Breast epithelium (tissue), 4 donors: ENCODE measurements at places on chromosomes 5 and 9.

- no peak for DNase-seq
Observed at GRCh38 chr9:132075853-132076252, 3.8 kb downstream of the MED27 start.

DNA sequence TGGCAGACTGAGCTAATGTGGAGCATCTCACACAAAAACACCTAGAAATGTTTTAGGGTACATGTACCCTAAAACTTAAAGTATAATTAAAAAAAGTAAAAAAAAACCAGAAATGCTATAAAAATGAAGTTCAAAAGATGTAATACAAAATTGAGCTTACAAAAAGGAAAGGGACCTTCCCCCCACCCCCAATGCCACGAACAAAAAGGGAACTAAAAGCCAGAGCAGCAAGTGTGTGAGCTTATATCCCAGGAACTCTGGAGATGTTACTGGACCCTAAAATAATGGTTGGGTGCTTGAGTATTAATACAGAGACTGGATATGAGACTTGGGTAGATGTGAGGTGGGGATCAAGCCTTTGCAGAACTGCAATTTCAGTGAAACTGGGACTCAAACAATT, 11.0 kb downstream of the SPATA9 start:
- DNase-seq, result no peak

- no peak for DNase-seq
Observed at GRCh38 chr9:111726949-111727348, 65.5 kb downstream of the GNG10 start.

GRCh38 chr9:404234-404633, 189.6 kb downstream of the DOCK8 start:
- no peak for DNase-seq

- DNase-seq, result no peak
Observed at GRCh38 chr9:3271581-3271980, 254.2 kb downstream of the RFX3 start.

GRCh38 chr5:169190849-169191248, 110.1 kb downstream of the SLIT3 start:
- DNase-seq, result no peak

DNA sequence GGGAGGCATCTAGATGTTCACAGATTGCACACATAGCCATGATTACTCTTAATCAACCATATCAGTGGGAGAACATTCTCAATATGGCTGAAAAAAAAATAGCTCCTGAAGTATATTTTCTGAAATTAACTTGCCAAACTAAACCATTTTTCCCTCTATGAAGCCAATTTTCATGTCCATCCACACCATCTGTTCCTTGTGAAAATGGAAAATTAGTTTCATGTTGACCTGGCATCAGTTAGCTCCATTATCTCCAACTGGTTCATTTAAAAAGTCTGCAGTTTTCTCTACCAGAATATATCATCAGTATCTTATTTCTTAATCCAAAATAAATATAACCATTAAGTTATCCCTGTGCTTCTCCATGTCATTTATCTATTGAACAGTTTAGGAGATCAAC, 138.8 kb upstream of the CDH10 start:
- DNase-seq, result no peak

- no peak for DNase-seq
Observed at GRCh38 chr5:107566986-107567385, 103.8 kb downstream of the EFNA5 start.

DNA sequence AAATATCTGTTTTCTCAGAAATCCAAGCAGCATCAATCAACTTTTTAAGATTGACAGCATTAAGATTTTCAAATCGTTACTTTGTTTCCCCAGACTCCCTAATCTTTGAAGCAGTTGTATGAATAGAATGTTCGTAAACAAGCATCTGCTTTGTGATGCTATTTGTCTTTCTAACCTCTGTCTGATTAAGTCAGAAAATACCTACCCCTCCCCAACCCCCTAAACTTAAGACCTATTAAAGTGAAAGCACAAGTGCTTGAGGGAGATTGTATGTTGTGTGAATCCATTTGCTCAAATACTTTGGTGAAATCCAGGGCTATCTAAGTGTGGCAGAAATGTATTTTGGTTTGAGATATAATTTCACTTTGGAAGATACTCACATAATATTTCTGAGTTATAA, 47.9 kb upstream of the C5orf47 start:
- DNase-seq, result no peak

GRCh38 chr5:5609935-5610334, 187.5 kb downstream of the ICE1 start:
- no peak for DNase-seq

- DNase-seq, result no peak
Observed at GRCh38 chr5:37735649-37736347, 104.0 kb downstream of the GDNF start.

- no peak for DNase-seq
Observed at GRCh38 chr5:137392261-137392660, 106.9 kb downstream of the SPOCK1 start.

GRCh38 chr5:1910081-1910760, 27.5 kb upstream of the IRX4 start:
- peak; percentile 31 for DNase-seq

GRCh38 chr5:169367861-169368260, 66.9 kb upstream of the SLIT3 start:
- DNase-seq, result no peak

- DNase-seq, result no peak
Observed at GRCh38 chr5:124460642-124461041, 285.8 kb downstream of the ZNF608 start.

DNA sequence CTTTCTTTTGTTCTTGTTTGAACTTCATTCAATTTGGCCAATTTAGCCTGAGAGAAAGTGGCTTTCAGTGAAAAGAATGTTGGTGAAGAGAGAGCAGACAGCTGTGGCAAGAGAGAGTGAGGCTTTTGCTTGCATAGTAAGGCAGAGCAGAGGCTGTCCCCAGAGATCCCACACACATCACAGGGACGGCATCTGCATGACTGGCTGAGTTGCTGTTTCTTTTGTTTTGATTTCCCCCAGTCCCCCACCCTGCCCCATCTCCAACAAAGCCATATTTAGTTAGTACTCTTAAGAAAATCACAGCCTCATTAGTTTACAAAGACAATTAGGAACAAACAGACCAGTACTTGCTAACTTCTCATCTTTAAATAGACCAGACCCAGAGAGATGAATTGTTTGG, 363.9 kb upstream of the SEMA6A start:
- DNase-seq, result no peak

GRCh38 chr9:95736370-95736769, 139.1 kb upstream of the ERCC6L2 start:
- no peak for DNase-seq

GRCh38 chr5:62306896-62307689, 1.1 kb downstream of the KIF2A start:
- peak; percentile 55 for DNase-seq
